Stimulated activated CD4-positive, alpha-beta T cell treated with anti-CD3 and anti-CD28 coated beads, Interleukin-1b, Interleukin-23, amount 100 ng/mL, for 24 hours (primary cell): ENCODE measurements at places on chromosomes 12 and 14.

GRCh38 chr12:105998561-105998960 is 140.2 kb downstream of the NUAK1 start:
- no peak for DNase-seq

DNA sequence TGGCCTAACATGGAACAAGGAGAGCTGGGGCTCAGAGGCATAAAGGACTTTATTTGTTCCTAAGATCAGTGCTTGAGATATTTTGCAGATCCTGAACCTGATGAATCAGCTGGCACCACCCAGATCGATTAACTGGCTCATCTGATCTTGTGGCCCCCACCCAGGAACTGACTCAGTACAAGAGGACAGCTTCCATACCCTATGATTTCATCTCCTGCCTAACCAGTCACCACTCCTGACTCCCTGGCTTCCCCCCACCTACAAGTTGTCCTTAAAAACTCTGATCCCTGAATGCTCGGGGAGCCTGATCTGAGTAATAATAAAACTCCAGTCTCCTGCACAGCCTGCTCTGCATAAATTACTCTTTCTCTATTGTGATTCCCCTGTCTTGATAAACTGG is 5.1 kb downstream of the C12orf56 start:
- peak; percentile 15 for DNase-seq

- DNase-seq: no peak
Measured at GRCh38 chr12:10701843-10702242, 21.3 kb downstream of the YBX3 start.

GRCh38 chr12:53205747-53206419 is 1.2 kb downstream of the ITGB7 start:
- DNase-seq: no peak

DNA sequence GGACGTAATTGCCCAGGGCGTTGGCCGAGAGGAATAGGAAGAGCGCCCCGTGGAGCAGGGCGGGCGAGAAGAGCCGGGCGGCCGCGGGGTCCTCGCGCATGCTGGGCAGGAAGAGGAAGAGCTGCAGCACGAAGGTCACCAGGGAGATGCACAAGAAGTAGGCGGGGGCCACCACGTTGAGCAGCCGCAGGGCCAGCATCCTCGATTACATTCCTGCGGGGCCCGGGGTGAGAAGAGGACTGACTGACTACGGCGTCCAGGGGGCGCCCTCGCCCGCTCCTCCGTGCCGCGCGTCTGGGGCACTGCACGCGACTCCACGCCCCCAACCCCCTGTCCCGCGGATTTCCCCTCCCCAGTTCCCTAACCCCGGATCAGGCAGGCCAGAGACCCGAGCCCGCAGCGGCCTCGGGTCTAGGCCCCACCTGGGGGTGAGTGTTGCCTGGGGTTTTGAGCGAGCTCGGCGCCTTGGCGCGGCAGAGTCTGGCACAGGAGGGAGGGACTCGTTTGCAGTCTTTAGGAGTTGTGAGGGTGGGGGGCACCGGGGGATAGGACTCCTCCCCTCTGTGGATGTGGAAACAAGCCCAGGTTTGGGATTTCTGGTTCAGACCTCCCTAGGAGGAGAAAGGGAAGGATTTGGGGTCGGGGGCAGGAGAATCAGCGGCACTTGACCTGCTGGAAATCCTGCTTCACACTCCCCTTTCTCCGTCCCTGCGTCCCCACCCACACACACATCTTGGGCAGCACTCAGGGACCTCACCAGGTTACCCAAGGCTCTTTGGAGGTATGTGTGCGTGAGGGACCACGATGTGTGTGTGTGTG is 1.8 kb downstream of the ZDHHC22 start:
- DNase-seq: peak; percentile 42

DNA sequence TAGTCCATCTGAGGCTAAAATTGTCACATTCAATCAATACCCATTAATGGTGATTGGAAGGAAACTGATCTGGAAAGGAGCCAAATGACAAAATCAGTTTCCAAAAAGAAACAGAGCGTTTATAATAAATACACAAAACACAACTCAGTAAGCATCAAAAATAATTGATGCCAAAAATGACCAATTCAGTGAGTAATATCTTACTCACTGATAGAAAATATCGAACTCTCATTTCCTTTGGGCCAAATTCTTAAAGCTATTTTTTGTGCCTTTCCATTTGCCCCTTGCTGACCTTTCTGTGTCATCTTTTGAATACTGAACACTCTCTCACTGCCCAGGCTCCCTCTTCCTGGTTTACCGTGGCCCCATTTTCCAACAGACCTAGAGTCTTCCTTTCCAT is 22.5 kb upstream of the ATP2B1 start:
- DNase-seq: no peak

DNA sequence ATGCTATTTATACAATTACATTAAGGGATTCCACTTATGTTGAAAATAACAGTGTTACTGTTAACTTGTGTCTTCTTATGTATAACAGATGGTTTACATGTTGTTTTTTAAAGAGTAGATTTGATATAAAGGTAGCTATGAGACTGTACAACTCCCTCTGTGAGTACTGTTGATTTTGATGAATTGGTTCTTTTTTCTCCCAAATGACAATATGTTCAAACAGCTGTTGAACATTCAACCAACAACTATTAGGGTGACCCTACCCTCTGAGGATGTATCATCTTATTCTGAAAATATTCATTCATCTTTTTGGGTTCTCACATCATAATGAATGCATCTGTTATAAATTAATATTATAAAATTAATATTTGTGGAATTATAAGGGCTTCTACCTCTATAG is 456.9 kb upstream of the MGAT4C start:
- no peak for DNase-seq

DNA sequence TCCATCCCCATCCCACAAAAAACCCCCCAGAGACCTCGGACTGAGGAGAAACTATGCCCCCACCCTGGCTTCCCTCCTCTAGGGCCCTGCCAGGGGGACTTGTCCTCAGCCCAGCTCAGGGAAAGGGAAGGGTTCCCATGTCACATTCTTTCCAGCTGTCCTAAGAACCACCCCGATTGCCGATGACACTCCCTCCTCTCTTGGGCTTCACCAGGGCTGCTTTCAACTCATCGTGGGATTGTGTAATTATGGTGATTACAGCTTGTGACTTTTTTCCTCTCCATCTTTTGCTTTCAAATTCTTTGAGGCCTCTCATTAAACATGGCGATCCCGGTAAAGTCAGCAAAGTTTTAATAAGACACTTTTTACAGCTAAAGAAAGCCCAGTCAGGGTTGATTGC is 344.0 kb downstream of the DPF3 start:
- DNase-seq: no peak

DNA sequence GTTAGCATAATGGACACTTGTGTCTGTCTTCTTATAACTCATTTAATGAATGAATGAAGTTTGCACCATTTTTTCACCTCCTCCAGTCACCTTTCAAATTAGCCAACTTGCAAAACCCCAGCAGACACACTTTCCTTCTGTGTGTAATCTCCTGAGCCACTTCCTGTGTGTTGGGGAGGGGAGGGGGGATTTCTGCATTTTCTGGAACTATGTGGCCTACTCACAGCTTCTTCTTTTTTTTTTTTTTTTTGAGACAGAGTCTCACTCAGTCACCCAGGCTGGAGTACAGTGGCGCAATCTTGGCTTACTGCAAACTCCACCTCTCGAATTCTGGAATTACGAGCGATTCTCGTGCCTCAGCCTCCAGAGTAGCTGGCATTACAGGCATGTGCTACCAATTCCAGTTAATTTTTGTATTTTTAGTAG is 4.1 kb upstream of the SERPINA1 start:
- DNase-seq: peak; percentile 30

DNA sequence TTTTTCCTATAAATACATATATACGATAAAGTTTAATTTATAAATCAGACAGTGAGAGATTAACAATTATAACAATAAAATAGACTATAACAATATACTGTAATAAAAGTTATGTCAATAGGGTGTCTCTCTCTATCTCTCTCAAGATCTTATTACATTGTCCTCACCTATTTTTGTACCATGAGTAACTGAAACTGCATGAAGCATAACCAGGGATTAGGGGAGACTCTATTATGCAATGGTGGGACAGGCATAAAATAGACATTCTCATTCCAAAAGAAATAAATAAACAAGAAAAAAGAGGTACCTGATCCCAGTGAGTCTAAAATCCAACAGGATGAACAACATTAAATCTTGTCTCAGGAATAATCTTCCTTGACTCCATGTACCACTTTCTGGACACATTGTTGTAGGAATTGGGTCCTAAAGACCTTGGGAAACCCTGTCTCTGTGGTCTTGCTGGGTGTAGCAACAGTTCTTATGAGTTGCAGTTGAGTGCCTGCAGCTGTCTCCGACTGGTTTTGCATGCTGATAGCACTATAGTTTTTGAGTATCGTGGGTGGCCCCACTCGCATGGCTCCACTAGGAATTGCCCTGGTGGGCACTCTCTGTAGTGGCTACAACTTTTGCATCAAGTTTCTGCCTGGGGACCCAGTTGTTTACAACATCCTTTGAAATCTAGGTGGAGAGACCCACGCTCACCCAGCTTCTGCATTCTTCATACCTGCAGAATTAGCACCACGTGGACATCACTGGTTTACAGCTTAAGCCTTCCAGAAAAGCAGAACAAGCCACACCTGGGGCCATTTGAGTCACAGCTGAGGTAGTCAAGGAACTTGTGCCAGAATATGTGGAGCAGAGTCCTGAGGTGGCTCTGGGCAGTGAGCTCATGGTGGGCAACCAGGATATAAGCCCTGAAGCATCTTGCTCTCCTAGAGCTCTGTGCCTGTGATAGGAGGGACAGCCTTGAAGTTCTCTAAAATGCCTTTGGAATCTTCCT is 204.7 kb downstream of the KITLG start:
- no peak for DNase-seq

GRCh38 chr14:24443053-24443665 is 583 bp upstream of the SDR39U1 start:
- no peak for DNase-seq

GRCh38 chr14:60684203-60684602 is 34.9 kb upstream of the SIX1 start:
- DNase-seq: no peak

GRCh38 chr12:131829791-131830334 is 1.7 kb downstream of the MMP17 start:
- no peak for DNase-seq

- no peak for DNase-seq
Measured at GRCh38 chr12:111181143-111181726, 187.7 kb downstream of the PHETA1 start.

GRCh38 chr14:55964821-55965220 is 153.4 kb upstream of the PELI2 start:
- no peak for DNase-seq

- DNase-seq: no peak
Measured at GRCh38 chr12:85280165-85280983, at the start of gene ALX1. Gene ALX1, plus strand, starts transcription at chr12:85280220. Its CDS starts 42 bp downstream, at chr12:85280262.

DNA sequence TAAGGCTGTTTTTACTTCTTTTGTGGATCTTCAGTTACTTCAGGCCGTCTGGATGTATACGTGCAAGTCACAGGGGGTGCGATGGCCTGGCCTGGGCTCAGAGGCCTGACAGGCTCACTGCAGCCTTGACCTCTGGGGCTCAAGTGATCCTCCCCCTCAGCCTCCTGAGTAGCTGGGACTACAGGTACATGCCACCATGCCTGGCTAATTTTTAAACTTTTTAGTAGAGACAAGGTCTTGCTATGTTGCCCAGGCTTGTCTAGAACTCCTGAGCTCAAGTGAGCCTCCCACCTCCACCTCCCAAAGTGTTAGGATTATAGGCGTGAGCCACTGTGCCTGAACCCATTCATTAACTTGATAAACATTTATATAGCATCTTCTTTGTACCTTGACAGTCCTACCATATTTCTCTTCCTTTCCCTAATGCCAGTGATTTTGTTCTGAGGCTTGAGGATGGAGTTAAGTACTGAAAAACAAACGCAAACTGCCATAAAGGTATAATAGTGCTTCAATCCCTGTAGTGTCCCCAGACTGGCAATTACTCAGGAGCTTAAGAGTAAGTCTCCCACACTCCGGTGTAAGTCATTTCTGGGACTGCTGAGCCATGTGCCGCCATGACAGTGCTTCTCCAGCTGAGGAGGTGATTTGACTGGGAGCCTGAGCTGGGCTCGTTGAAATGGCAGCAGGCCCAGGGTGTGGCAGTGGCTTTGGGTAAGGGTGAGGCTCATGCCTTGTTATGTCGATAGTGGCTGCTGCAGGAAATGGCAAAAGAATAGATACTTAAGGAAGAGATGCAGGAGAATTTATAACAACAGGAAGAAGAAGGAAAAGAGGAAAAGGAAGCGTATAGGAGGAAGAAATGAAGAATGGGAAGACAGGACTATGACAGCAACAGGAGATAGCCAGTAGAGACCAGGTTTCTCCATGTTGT is 43.7 kb upstream of the HECTD1 start:
- DNase-seq: no peak

- no peak for DNase-seq
Measured at GRCh38 chr12:88642675-88643431, 62.6 kb upstream of the KITLG start.

DNA sequence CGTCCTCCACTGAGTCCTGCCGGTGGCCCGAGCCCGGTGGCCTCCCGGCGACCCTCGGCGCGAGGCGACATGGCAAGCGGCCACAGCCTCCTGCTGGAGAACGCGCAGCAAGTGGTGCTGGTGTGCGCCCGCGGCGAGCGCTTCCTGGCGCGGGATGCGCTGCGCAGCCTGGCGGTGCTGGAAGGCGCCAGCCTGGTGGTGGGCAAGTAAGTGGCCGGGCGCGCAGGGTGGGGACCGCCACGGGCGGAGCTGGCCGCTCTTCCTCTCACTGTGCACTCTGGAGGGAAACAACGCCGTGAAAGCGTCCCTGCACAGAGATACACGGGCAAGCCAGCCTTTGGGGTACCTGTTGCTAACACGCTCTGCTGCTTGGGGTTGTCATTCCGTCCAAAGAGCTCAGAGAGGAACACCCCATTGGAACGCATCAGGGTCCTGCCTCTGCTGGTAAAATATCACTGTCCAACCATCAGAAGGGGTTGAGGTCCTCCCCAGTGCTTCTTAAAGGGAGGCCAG is at the start of gene AMDHD1:
AMDHD1 (plus strand) TSS at position 2 of the 513 bp plus-strand sequence; CDS start at position 70, 68 bp downstream.
- peak; percentile 50 for DNase-seq

GRCh38 chr12:109618082-109618481 is 44.5 kb downstream of the MVK start:
- DNase-seq: no peak
